ENCODE measurements at places on chromosomes 2 and 18.

DNA sequence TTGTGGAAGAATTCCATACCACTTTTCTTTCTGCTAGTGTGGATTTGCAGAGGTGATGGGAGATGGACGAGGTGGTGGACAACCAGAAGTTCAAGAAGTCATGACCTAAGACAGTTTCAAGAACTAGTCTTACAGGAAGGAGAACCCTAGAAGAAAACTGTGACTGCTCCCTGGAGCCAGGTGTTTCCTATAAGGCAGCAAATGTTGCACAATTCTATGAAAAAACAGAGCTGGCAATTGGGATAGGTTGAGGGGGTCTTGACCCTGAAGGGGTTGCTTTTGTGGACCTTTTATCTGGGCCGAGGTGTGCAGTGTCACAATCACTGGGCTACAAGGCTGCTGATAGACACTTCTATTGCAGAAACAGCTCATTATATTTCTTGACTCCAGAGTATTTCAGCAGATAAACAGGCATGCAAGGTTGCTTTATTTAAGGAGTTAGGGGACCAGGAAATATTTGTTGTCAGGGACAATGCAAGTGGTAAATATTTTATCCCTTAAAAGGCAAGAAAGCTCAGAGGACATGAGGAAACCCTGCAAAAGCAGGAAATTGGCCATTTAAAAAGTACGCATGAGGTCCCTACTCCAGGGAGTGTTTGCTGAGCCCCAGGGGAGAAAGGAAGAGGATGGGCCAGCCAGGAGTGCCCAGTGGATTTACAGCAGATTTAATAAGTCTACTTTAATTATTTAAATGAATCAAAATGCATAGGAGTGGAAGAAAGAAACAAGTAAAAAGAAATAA is 22.9 kb downstream of the APCDD1 start:
- DNase-seq = no peak

- DNase-seq = peak; percentile 15
Observed at GRCh38 chr2:235793163-235793752, 299.4 kb downstream of the AGAP1 start.

DNA sequence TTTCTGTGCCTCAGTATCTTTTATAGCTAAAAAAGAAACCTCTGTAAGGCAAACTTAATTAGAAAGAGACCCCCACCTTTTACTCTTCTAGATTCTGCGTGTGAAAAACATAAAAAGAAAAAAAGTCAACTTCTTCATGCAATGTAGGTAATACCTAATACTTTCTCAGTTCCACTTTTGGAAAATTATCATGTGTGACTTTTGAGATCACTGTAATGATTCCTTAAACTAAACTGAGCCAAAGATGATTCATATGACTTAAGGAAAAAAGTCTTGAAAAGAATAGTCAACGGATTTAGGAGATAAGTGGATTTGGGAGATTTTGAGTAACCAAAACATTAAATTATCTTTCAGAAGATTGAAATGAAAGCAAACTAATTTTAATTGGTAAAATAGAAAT is 48.9 kb downstream of the PLEKHA3 start:
- DNase-seq = no peak

DNA sequence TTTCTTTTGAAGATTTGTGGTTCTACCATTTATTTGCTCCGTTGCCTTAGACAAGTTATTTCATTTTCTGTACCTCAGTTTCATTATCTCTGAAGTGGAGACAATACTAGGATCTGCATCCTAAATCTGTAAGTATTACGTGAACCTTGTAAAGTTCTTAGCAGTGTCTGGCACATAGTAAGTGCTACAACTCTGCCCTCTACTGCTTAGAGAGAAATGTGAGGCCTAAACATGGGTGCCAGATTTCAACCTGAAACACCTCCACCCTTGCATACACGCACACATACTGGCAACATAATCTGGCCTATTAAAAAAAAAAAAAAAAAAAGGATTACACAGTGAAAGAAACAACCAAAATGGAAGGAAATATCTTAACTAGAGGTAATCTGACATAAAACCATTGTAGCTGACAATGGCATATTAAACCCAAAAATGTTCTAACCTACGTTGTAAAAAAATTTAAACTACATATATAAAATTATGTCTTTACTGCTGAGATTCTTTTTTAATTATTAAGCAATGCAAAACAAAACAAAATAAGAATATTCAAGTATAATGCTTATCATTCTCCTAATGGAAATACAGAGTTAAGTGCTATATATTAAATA is 132.6 kb downstream of the MAP2 start:
- no peak for DNase-seq

GRCh38 chr2:8954990-8955389 is 48.5 kb downstream of the MBOAT2 start:
- no peak for DNase-seq

DNA sequence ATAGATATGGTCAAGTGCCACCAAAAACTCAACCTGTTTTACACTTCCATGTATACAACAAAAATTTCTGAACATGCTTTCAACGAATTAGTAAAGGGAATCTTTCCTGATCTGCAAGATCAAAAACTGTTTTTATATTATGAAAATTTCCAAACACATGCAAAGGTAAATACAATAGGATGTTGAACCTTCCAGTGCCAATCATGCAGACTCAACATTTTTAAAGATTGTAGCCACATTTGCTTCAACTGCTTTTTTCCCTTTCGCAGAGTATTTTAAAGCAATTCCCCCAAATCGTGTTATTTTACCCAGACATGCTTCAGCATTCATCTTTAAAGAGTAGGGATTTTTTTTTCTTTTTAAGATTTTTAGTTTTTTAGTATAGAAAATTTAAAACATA is 40.3 kb downstream of the UBR3 start:
- DNase-seq = no peak

GRCh38 chr18:63292831-63293683 is 26.5 kb downstream of the BCL2 start:
- DNase-seq = no peak

DNA sequence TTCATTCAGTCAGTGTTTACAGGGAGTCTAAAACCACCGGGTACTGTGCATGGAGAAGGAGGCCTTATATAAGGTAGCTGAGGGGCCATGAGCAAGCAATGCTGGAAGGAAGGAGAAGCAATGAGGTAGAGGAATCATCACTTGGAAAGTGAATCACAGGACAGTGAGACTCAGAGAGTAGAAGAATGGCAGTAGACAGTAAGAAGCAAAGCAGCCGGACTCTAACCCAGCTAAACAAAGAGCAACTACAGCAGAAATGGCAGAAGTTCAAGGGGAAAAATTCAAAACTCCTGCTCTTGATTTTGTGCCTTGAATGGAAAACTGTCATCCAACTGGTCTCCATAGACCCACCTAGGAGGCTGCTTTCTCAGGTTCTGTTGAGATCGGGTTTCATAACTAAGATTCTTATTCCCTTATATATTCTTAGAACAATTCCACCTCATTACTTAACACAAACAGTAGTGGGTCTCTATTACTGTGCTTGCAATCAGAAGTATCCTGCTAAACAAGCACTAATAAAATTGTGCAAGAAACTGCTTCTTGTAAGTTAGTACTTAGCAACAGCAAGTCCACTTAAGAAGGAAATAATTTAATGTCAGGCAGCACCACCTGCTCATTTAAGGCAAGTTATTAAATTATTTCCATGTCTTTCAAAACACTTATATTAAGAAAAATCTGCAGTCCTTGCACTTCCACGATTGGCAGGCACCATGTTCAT is 68.0 kb downstream of the RBMS1 start:
- DNase-seq = no peak

- no peak for DNase-seq
Observed at GRCh38 chr2:62283147-62283546, 87.2 kb downstream of the B3GNT2 start.

DNA sequence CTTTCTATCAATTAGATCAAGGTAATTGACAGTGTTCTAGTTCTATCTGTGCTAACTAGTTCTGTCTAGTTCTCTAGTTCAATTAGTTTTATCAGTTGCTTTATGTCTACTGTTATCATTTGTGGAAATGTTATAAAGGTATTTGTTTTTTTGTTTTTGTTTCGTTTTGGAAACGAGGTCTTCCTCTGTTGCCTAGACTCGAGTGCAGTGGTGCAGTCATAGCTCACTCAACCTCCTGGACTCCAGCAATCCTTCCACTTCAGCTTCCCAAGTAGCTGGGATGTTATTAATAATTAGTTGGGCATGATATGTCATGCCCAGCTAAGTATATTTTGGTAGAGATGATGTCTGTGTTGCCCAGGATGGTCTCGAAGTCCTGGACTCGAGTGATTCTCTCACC is 1682.8 kb upstream of the LRRTM1 start:
- DNase-seq = no peak

GRCh38 chr2:228675091-228675490 is 493.6 kb upstream of the SPHKAP start:
- no peak for DNase-seq

- DNase-seq = peak; percentile 52
Observed at GRCh38 chr2:213187833-213188532, 36.6 kb upstream of the IKZF2 start.

- DNase-seq = no peak
Observed at GRCh38 chr2:234256516-234256915, 206.0 kb downstream of the SPP2 start.

DNA sequence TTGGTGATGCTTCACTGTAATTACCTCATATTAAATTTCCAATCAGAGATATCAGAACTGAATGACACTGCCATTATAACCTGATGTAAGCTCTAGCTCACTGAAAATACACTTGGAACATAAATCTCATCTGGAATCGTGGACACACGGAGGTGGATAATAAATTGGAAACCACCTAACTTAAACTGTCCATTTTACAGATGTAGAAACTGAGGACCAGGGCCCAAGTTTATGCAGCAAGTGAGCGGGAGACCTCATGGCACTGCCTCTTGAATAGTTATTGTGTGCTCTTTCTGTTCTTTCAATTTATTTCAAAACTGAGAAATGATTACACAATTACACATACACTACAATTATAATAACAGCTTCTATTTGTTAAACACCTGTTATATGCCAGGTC is 20.8 kb downstream of the CCDC68 start:
- no peak for DNase-seq

DNA sequence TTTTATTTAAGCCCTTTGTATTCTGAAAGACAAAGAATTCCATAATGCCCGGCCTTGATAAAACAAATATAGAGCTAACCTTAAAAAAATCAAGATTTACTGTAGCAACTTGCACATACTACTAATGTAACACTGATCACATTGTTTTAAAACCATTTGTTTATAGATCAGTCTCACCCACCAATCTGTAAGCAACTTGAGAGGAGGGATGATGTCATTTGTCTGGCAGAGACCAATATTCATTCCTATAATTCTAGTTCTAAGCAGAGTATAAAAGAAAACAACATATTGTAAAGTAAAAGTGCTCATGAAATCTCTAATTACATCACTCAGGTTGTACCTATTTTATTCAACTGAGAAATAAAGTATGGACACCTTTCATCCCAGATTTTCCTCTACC is 380.6 kb downstream of the TGIF1 start:
- DNase-seq = no peak

DNA sequence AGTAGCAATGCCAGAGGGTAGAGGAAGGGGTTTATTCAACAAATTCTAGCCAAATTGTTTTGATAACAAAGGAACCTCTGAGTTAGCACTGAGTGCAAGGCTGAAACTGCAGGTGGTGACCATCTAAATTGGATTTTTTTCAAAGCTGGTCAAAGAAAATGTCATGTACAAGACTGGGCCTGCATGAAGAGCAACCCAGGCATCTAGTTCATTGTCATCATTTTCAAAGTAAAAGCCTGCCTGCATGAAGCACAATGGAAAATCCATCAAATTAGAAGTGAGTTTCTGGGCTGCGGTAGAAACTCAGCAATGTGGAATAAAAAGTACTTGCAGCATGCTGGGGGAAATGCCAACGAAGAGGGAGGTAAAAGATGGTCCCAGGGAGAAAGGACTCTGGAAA is 80.8 kb upstream of the PPP1CB start:
- DNase-seq = no peak

GRCh38 chr2:104774631-104775030 is 79.3 kb upstream of the POU3F3 start:
- DNase-seq = no peak

DNA sequence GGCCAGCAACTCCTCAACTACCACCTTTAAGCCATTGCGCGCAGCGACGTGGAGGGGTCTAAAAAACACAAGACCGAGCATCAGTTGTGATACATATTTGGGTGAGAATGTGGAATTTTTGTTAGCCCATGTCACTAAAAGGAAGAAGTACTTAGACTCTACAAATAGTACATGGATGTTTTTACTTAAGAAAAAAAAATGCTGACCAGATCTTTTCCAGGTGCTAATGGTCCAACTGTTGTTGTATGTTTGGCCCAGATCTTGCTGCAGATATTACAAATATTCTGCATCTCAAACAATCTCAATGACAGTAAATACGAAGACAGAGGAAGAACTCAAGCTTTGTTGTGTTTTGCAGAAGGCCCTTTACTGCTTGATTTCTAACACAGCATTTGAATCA is 67.1 kb upstream of the PGAP1 start:
- no peak for DNase-seq

DNA sequence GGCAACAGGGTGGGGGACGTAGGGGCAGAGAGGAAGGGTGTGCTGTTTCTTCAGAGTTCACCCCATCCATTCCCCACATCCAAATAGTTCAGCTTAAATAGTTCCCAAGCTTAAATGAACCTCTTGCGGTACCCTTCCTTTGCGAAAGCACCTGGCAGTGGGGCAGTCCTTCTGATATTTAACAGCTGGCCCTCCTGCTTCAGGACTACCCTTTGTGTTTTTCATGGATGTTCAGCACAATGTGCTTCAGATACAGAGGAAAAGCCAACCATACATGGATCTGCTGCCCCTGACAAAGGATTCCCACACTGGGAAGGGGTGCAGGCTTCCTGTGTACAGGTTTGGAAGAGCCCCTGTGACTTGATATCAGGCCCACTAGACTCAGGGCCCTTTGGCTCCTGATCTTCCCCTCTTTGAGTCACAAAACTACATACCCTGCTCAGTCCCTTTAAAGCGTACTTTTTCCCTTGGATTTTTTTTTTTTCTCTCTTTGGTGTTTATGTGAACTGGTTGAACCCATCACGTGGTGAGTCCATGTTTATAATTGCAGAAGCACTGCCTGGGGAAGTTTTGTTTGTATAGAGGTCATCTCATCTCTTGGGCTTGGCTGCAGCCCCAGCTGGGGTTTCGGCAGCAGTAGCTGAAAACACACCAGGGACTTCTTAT is 45.3 kb upstream of the IGFBP5 start:
- no peak for DNase-seq

DNA sequence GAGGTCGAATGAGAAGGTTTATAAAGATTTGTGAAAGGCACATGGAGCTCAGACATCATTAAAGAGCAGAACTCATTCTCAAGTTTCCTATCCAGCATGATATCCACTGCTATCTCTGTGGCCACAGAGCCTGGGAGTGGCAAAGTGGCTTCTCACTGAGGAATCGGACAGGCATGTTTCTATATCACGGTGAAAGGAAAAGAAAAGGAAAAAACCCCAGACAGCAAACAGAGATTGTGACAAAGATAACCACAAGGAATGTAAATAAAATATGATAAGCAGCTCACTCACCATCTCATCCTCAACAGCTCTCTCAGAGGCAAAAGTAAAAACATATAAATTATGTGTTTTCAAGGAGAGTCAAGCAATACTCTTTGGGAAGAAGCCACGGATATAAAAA is 2.5 kb downstream of the PID1 start:
- peak; percentile 68 for DNase-seq
